Esophagus mucosa (tissue), 1 donor: ENCODE measurements at places on chromosomes 13 and 19. TPM values are rescaled to one million over a fixed set of nuclear protein-coding genes. Genes with fewer than 3 reads are reported as not detected.

KCTD4 gene
- total RNA-seq, result not detected

ZNF285 gene
- total RNA-seq, result 0.64 TPM

DNA sequence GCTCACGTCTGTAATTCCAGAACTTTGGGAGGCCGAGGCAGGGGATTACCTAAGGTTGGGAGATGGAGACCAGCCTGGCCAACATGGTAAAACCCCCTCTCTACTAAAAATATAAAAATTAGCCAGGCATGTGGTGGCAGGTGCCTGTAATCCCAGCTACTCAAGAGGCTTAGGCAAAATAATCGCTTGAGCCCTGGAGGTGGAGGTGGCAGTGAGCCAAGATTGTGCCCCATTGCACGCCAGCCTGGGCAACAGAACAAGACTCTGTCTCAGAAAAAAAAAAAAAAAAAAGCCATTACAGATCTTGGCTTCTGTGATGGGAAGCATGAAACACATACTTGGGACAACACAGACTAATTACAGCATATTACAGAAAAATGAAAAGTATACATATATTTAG, 1404.5 kb upstream of the SPRY2 start:
- ATAC-seq, result no peak

DNA sequence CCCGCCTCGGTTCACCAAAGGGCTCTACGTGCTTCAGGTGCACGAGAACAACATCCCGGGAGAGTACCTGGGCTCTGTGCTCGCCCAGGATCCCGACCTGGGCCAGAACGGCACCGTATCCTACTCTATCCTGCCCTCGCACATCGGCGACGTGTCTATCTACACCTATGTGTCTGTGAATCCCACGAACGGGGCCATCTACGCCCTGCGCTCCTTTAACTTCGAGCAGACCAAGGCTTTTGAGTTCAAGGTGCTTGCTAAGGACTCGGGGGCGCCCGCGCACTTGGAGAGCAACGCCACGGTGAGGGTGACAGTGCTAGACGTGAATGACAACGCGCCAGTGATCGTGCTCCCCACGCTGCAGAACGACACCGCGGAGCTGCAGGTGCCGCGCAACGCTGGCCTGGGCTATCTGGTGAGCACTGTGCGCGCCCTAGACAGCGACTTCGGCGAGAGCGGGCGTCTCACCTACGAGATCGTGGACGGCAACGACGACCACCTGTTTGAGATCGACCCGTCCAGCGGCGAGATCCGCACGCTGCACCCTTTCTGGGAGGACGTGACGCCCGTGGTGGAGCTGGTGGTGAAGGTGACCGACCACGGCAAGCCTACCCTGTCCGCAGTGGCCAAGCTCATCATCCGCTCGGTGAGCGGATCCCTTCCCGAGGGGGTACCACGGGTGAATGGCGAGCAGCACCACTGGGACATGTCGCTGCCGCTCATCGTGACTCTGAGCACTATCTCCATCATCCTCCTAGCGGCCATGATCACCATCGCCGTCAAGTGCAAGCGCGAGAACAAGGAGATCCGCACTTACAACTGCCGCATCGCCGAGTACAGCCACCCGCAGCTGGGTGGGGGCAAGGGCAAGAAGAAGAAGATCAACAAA, 2.6 kb downstream of the PCDH17 start:
- no peak for ATAC-seq

DNA sequence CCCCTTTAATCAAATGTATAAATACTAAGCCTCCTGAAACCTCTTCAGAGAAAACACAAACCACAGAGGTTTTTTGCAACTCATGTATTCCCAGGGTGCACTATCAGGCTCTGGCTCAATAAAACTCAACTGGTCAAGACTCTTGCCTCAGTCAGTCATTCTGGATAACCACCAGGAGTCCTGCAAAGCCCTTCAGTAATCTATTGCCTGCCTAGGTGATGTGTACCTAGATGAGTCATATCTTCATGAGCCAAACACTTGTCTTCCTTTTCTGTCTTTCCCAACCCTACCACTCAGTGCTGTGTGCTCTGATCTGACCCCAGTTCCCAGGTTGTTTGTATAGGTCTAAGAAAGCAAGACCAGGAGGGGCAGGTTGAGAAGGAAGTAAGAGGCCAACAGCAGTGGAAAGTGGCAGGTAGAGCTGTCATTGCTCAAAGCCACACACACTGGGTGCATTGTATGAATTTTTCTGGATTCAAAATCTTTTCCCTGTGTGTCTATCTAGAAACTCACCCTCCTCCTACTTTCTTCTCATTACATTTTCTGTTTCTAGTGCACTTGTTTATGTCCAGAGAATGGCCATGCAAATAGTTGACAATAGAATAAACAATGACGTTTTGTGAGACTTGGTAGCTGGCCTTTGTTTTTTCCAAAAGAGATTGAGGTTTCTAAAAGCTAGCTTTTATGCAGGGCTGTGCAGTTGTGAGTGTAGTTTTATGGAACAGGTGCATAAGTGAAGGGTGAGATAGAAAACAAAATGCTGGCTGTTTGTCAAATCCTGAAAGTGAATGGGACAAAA, 48.1 kb downstream of the PSG1 start:
- no peak for ATAC-seq
